ENCODE measurements at places on chromosomes 7 and 10. TPM values are rescaled to one million over a fixed set of nuclear protein-coding genes. Genes with fewer than 3 reads are reported as not detected.

GRCh38 chr10:79077488-79078173, 8.9 kb downstream of the ZMIZ1 start:
- no peaks in the 10 kb centered on the region for H3K36me3 ChIP-seq
- H3K27ac ChIP-seq = no peak overlapping the region
- no peak overlapping the region for H3K4me3 ChIP-seq

- H3K27me3 ChIP-seq = no peaks in the 10 kb centered on the region
- no peak for DNase-seq
- no peak overlapping the region for H3K27ac ChIP-seq
These were observed 959.4 kb downstream of the PCDH15 start for GRCh38 chr10:53841483-53842145.

GRCh38 chr7:26850193-26850651, 14.2 kb downstream of the SKAP2 start:
- no peak for DNase-seq
- no peaks in the 10 kb centered on the region for H3K36me3 ChIP-seq
- H3K4me1 ChIP-seq = no peaks in the 10 kb centered on the region
- no peak overlapping the region for H3K27ac ChIP-seq
- no peak overlapping the region for H3K4me3 ChIP-seq
- peaks cover 3% of the 10 kb centered on the region for H3K27me3 ChIP-seq

DNA sequence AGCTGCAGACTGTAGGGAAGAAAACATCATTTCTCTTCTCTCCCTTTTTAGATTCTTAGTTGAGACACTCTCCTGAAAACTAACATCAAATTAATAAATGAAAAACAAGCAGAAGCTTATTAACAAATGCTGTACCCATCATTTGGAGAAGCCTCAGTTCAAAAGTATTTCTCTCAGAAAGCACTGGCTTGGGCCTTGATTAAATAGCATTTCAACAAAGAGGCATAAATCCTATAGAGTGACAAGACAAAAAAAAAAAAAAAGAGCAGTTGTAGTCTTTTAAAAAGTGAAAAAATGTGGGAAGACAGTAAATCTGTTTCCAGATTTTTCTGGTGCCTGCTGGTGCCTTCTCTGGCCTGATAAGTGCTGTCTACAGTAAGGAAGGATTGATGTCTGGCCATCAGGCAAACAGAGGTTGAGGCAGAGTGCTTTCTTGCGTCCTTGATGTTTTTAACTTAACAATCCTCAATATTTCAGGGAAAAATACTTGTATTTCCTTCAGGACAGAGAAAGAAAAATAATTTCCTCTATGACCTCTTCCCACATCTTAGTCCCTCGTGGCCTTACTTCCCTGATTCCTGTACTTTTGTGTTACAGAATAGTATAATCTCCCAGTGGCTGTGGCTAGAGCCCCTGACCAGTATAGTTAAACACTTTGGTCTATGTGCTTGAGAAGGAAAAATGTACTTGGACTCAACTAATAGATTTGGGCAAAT, 300.5 kb downstream of the HGF start:
- H3K27ac ChIP-seq = no peak overlapping the region
- no peak for DNase-seq
- no peaks in the 10 kb centered on the region for H3K4me1 ChIP-seq
- no peaks in the 10 kb centered on the region for H3K36me3 ChIP-seq
- H3K27me3 ChIP-seq = no peaks in the 10 kb centered on the region

DNA sequence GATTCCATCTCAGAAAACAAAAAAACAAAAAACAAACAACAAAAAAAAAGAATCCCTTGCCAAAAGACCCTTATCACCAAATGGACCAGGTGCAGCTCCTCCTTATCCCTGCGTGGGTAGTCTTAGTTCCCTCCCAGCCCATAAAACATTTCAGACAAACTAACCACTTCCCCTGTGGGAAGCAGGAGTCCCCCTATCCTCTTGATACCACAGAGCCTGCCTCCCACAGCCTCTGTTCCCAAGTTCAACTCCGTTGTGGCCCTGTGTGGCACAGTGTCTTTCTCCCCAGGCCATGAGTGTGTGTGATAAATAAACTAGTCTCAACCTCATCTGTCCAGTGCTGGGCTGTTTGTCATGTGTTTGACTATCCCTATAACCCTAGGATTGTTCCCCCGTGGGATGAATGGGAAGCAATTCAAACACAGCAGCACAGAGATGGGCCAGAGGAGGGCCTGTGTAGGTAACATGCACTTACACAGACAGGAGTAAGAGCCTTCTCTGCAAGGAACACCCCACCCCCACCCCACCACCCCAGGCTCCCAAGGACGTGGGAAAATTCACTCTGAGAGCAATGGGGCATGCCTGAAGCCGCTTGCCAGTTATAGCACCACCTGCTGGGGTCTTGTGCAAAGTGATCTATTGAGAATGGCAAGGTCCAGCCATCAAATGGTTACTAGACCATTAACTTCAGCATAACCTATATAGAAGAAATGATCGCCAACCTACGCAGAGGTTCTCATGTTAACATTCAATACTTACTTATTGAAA, 147.1 kb upstream of the GHITM start:
- no peaks in the 10 kb centered on the region for H3K27me3 ChIP-seq
- H3K4me3 ChIP-seq = no peak overlapping the region
- no peaks in the 10 kb centered on the region for H3K36me3 ChIP-seq
- H3K4me1 ChIP-seq = peaks cover 4% of the 10 kb centered on the region
- DNase-seq = peak; percentile 22

- no peak for DNase-seq
- no peaks in the 10 kb centered on the region for H3K36me3 ChIP-seq
- H3K27me3 ChIP-seq = no peaks in the 10 kb centered on the region
These were observed 98.1 kb downstream of the GPR37 start for GRCh38 chr7:124667312-124668153.

- H3K4me3 ChIP-seq = no peak overlapping the region
- no peak overlapping the region for H3K27ac ChIP-seq
- no peak for DNase-seq
- no peaks in the 10 kb centered on the region for H3K36me3 ChIP-seq
- H3K4me1 ChIP-seq = no peaks in the 10 kb centered on the region
These were observed 101.1 kb downstream of the ELAPOR2 start for GRCh38 chr7:86958380-86958779.

GRCh38 chr7:134045716-134046115, 81.4 kb upstream of the LRGUK start:
- no peak for DNase-seq
- no peak overlapping the region for H3K27ac ChIP-seq
- no peaks in the 10 kb centered on the region for H3K27me3 ChIP-seq
- no peaks in the 10 kb centered on the region for H3K36me3 ChIP-seq
- H3K4me1 ChIP-seq = no peaks in the 10 kb centered on the region
- no peak overlapping the region for H3K4me3 ChIP-seq

DNA sequence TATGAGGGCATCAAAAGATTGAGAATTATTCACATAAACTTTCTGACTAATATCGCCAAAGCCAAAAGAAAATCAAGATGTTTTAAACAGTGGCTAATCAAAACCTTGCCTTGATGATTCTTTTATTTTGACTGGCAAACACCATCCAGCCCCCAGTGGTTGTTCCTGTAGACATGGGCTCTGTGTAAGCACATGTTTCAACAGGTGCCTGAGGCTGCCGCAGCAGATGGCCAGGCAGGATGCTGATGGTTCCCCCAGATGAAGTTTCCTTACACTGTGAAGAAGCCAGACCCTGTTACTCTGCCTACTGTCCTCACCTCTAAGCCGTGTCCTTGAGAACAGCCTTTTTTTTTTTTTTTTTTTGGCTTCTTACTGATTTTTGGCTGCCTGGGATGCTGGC, 146.5 kb downstream of the RAB11FIP2 start:
- H3K27me3 ChIP-seq = peaks cover 9% of the 10 kb centered on the region
- H3K4me3 ChIP-seq = no peak overlapping the region
- no peaks in the 10 kb centered on the region for H3K4me1 ChIP-seq
- H3K36me3 ChIP-seq = no peaks in the 10 kb centered on the region
- no peak overlapping the region for H3K27ac ChIP-seq

DNA sequence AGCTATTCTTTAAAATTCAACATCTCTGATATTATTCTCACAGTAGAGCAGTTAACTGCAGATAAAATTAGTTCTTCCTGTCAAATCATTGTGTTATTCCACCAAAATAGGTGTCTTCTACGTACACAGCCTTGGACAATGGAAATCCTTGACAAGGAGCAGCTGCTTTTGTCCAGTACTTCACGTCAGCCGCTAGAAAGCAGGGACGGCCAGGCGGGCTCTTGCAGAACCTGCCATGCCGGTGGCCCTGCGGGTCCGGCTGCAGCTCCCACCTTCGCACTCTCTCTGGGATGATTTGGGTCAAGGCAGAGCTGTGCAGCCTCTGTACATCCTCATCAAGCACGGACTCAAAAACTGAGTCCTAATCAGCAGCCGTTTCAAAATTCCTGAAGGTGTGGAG, 2.2 kb upstream of the FOXI2 start:
- no peak for DNase-seq
- H3K4me3 ChIP-seq = no peak overlapping the region
- no peaks in the 10 kb centered on the region for H3K4me1 ChIP-seq
- H3K27ac ChIP-seq = no peak overlapping the region

- H3K36me3 ChIP-seq = no peaks in the 10 kb centered on the region
- H3K4me3 ChIP-seq = no peak overlapping the region
- no peaks in the 10 kb centered on the region for H3K27me3 ChIP-seq
- H3K27ac ChIP-seq = no peak overlapping the region
- H3K4me1 ChIP-seq = no peaks in the 10 kb centered on the region
These were observed 204.8 kb downstream of the BMPER start for GRCh38 chr7:34109936-34110780.

Gene PAPOLB
- total RNA-seq = 0.08 TPM
